ENCODE measurements at places on chromosomes 5 and 9. TPM values are rescaled to one million over a fixed set of nuclear protein-coding genes. Genes with fewer than 3 reads are reported as not detected.

DNA sequence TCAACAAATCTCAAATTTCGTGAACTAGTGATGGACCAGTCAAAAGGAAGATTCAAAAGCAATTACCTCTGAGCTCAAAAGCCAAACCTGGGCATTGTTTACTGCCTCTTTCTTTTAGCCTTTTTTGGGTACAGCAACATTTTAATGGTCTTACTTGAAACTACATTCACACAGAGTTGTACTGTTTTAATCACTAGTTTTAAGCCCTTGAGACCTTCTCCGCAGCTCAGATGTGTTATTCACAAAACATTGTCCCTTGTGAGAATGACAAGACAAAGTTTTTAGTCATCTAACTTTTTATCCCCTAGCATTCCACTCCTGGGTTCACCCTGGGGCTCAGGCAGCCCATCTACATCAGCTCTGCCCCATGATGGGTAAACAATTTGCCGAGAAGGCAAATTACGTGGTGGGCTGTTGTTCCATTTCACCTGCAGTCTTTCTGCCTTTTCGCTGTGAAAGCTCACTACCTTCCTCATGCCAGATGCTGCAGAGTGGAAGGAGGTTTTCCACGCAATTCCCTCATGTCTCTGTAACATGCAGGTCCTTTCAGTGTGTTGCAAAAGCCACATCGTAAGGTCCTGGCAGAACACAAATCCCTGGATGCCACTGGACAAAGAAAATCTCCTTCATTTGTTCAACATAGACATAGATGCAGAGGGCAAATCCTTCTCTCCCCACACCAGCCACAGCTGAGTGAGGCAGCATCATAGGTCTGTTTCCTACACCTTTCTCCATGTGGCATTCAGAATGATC, 175.7 kb downstream of the EBF1 start:
- no peak for DNase-seq
- no peak overlapping the region for H3K4me3 ChIP-seq
- peaks cover under 1% of the 10 kb centered on the region for H3K4me1 ChIP-seq
- H3K27ac ChIP-seq: no peak overlapping the region
- no peaks in the 10 kb centered on the region for H3K27me3 ChIP-seq

GRCh38 chr5:164345173-164345849, 839.9 kb downstream of the MAT2B start:
- no peaks in the 10 kb centered on the region for H3K4me1 ChIP-seq
- H3K27me3 ChIP-seq: no peaks in the 10 kb centered on the region
- H3K27ac ChIP-seq: no peak overlapping the region
- H3K4me3 ChIP-seq: no peak overlapping the region
- DNase-seq: no peak
- H3K36me3 ChIP-seq: no peaks in the 10 kb centered on the region

- H3K27me3 ChIP-seq: no peaks in the 10 kb centered on the region
- no peak overlapping the region for H3K4me3 ChIP-seq
- no peaks in the 10 kb centered on the region for H3K36me3 ChIP-seq
- no peak for DNase-seq
Measured at GRCh38 chr5:169127431-169127830, 173.5 kb downstream of the SLIT3 start.

GRCh38 chr9:81031422-81032029, 657.8 kb downstream of the TLE1 start:
- no peak overlapping the region for H3K27ac ChIP-seq
- peaks cover 13% of the 10 kb centered on the region for H3K4me1 ChIP-seq
- H3K27me3 ChIP-seq: no peaks in the 10 kb centered on the region
- no peak for DNase-seq

- no peaks in the 10 kb centered on the region for H3K27me3 ChIP-seq
- no peak overlapping the region for H3K4me3 ChIP-seq
- H3K27ac ChIP-seq: no peak overlapping the region
- H3K36me3 ChIP-seq: no peaks in the 10 kb centered on the region
- DNase-seq: no peak
- no peaks in the 10 kb centered on the region for H3K4me1 ChIP-seq
Measured at GRCh38 chr9:100869326-100869725, 159.2 kb upstream of the PLPPR1 start.

GRCh38 chr9:33294670-33295432, 4.5 kb downstream of the NFX1 start:
- DNase-seq: no peak
- no peaks in the 10 kb centered on the region for H3K36me3 ChIP-seq
- no peak overlapping the region for H3K4me3 ChIP-seq
- H3K27ac ChIP-seq: no peak overlapping the region

Gene INSYN2B
- 0.25 TPM for total RNA-seq

Gene CDC14B
- 15.7 TPM for total RNA-seq

Gene NUTM2F
- not detected for total RNA-seq

Gene CRHBP
- total RNA-seq: 5.9 TPM

Measured in vagina (tissue), 2 donors.